ENCODE measurements at places on chromosomes 7 and 10.

- DNase-seq = no peak
These were observed 45.2 kb downstream of the PARP12 start for GRCh38 chr7:140017543-140017942.

- no peak for DNase-seq
These were observed 84.8 kb upstream of the NRP1 start for GRCh38 chr10:33419311-33419710.

DNA sequence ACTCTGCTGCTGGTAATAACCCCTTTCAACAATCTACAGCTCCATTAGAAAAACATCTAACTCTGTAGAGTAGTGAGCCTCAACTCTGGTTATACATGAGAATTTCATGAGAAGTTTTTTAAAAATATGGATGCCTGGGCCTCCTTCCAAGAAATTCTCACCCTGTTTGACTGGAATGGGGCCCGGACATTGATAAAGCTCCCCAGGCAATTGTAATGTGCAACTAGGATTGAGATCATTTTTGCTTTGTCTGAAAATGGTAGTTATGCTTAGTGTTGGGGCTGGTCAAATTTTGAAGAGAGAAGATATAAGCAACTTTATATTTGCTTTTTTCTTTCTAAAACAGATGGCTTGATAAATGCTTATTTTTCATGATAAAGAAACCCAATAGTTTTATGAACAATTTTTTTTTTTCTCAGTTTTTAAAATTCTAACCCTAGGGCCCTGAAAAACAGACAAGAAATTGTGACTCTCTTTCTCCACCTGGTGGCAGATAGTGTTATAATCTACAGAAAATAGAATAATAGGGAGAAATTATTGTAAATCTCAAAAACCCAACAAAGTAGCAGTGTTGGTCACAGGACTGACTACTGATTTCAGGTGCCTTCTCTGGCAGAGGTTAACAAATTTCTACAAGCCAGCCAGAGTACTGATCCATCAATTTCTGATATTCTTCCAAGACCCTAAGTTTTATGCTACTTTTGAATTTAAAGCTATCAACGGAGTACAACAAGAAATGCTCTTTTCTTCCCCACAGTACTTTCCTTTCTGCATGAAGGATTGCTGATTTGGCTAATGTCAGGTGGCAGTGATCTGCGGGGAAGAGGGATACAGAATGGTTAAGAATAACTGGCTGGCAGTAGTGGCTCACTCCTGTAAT is 174.8 kb downstream of the DKK1 start:
- no peak for DNase-seq

DNA sequence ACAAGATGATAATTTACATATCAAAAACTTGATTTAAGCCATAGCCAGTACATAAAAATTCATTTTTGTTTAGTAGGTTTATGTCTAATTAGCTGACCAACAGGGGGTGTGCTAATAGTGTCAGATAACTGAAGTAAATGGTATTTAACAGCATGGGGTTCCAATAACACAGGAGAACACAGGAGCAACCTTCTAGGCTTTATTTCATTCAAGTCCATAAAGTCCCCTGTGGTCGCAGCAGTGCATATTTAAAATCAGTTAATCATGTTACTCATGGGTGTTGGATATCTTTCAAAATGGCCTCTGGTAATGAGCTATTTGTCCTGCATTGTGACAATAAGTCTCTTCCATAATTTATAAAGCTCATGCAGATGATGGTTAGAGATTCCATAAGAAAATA is 238.6 kb downstream of the CNTNAP2 start:
- DNase-seq = no peak

- no peak for DNase-seq
These were observed 69.6 kb downstream of the ITPRID1 start for GRCh38 chr7:31583526-31583925.

- DNase-seq = no peak
These were observed 37.8 kb upstream of the MXI1 start for GRCh38 chr10:110169586-110169985.

DNA sequence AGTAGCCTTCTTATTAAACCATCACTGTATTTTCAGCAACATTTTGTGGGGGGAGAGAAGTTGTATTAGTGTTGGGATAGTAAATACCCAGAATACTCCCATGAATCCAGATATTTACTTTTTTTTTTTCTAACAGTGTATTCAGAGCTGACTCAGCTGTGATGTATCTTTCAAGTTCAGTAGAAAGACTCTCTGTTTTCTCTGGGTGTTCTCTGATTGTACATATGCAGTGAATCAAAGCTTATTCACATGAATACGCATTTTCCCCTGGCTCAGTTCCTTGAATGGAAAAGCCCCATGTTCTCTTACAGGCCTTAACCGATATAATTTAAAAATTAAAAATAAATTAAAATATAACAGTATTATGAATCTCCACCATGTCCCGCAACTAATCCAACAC is 1.3 kb downstream of the TFPI2 start:
- no peak for DNase-seq

GRCh38 chr7:66913118-66914037 is 7.6 kb upstream of the TMEM248 start:
- DNase-seq = no peak

- DNase-seq = no peak
These were observed 95.4 kb downstream of the MGMT start for GRCh38 chr10:129562487-129562886.

DNA sequence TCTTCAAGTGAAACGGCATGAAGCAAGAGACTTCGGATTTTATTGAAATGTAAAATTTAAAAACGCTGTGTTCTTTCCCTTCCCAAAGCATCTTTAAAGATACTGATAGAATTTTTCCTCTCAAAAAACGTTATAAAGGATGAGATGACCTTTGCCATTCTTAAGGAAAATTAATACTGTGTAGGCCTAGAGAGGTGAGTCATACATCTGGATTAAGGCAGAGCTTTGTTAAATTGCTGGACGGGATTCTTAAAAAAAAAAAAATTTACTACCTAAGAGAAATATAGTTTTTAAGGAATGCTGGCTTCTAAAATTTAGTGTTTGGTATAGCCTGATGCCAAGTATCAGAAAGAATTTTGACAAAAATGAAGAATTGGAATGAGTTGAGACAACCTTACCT is 6.3 kb upstream of the HBP1 start:
- no peak for DNase-seq

GRCh38 chr7:37076668-37077067 is 352.4 kb upstream of the AOAH start:
- no peak for DNase-seq

- DNase-seq = no peak
These were observed 369.6 kb downstream of the KCNMA1 start for GRCh38 chr10:77267703-77268675.

- no peak for DNase-seq
These were observed 20.2 kb upstream of the FHIP2A start for GRCh38 chr10:114801411-114801813.
